ENCODE measurements at places on chromosomes 6 and 20.

- DNase-seq = no peak
Observed at GRCh38 chr6:75281653-75282052, 2.9 kb downstream of the TMEM30A start.

DNA sequence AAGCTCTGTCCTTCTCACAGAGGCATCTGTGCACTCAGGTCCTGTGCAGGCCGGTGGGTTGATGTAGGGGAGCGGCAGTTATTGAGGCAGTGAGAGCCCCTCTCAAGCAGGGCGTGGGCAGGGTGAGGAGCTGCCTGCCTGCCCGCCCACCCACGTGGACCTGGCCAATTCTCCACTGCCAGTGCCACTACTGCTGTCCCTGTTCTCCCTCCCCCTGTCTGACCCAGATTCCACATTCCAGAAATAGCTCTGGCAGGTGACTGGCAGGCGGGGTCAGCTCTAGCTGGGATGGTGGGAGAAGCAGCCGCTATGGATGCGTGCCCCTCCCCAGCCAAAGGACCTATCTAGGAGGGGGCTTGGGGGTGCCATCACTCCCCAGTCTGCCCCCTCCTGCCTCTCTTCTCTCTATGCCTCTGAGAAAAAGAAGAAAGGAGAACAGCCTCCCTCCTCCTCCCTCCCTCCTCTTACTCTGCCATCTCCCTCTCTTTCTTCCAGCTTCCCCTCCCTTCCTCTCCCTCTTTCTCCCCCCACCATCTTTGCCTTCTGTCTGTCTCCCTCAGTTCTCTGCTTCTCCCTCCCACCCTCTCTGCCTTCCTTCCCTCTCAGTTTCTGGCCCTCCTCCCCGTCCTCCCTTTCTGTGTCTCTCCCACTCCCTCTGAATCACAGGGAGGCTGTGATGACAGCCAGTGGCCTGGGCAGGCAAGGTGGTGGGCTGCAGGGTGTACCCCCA lies 86.5 kb upstream of the MYL9 start:
- no peak for DNase-seq

GRCh38 chr6:138897031-138897430 lies 91.0 kb downstream of the REPS1 start:
- no peak for DNase-seq

GRCh38 chr6:91299544-91300491 lies 712.9 kb upstream of the MAP3K7 start:
- no peak for DNase-seq

DNA sequence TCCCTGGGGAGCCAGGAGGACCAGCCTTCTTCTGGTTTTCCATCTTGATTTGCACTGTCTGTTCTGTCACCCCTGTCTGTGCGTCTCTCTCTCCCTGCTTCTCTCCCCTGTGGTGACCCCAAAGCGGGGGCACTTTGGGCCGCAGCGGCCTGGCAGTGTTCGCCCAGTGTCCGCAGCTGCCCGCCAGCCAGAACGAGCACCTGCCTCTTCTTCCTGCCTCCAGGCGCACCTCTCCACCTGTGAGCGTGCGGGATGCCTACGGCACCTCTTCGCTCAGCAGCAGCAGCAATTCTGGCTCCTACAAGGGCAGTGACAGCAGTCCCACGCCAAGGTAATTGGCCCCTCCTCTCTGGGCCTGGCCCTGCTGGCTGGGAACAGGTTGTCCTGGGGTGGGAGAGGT lies 30.8 kb downstream of the SNPH start:
- no peak for DNase-seq

DNA sequence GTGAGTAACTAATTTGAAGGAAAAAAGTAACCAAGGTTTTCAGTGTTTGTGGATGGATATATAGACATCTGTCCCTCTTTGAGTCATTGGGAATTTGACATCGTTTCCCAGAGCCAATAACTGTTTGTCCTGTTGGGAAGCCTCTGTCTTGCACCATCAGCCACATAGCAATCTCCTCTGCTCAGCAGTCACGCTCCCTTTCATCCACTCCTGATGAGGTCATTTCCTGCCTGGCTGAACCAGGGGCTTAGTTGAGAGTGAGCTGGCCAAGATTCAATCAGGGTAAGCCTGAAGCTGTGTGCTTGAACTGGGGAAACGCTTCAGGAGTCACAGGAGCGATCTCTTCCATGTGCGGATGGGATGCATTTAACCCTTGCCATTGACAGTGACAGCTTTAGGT lies 121.5 kb upstream of the FOXQ1 start:
- no peak for DNase-seq

DNA sequence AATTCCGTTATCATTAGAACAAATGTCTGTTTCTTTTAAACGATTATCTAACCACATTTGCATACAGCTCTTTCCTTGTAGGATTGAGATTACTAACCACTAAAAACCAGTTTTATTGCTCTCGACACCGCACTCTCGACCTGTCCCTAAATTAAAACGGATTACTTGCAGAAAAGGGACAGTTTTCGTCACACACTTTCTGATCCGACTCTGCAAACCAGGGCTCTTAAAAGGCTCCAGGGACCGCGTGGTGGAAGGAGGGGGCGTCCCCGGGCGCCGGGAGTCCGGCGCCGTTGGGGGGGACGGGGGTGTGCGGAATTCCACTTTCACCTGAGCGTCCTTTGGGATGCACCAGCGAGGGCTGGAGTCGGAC lies 731 bp downstream of the MAK start:
- no peak for DNase-seq
